ENCODE measurements at places on chromosomes 16 and 17.

GRCh38 chr16:72197545-72197944 is 25.6 kb upstream of the PMFBP1 start:
- peak; percentile 5 for DNase-seq

DNA sequence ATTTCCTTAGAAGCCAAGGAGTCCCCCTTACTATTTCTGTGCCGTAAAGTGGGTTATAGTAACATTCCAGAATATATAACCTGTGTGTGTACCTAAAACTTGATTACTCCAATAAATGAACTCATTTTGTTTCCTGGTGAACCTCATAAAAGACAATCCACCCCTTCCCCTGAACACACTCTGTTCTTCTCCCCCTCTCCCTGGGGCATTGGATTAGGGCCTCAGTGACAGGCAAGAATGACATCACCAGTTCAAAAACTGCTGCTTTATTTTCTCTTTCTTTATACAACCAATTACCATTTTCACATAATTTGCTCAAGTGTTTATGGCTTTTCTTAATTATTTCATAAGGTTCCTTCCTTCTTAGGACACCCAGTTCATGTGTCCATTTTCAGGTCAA is 17.4 kb downstream of the AARSD1 start:
- no peak for DNase-seq

DNA sequence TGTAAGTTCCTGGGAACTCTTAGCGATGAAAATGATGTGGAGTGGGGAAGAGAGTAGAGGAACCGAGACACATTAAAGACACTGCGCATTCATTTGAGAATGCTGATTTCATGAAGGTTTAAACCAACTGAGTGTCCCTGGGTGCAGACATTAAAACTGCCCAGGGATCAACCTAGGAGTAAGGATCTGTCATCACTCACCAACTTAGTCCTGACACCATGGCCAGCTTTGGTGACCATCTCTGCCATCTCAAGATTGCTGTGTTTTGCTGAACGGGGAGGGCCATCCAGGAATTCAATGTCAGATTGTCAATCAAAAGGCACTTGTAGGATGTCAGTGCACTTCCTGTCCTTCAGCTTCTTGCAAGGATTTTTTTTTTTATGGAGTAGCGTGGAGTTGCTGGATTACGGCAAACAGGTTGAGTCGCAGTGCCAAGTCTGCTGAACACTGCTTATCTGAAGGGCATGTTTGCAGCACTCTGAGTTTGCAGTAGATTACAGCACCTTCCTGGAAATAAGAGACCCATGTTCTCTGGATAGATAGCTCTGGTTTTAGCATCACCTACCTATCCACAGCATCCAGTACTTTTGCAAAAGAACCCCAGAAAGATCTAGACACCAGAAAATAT is 258.1 kb upstream of the IRX3 start:
- DNase-seq = no peak

DNA sequence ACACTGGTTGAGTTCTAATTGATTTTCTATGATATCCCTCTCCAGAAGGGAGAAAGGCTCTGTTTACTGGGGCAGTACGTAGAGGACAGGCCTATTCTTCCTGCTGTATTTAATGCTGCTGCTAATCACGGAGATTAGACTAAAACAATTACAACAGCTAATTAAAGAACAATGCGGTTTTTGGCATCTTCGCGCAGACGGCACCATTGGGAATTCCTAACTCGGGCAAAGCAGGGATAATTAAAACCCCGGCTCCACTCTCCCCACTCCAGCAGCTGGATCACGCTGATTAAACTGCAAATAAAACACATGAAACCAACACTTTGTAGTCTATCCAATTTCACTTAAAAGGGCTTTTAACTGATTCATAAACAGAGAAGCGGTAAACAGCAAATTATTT is 147.6 kb downstream of the XYLT1 start:
- no peak for DNase-seq

GRCh38 chr17:69326377-69327059 is 415 bp downstream of the ABCA5 start:
- peak; percentile 27 for DNase-seq

GRCh38 chr16:12732600-12732999 is 71.1 kb downstream of the CPPED1 start:
- DNase-seq = no peak

DNA sequence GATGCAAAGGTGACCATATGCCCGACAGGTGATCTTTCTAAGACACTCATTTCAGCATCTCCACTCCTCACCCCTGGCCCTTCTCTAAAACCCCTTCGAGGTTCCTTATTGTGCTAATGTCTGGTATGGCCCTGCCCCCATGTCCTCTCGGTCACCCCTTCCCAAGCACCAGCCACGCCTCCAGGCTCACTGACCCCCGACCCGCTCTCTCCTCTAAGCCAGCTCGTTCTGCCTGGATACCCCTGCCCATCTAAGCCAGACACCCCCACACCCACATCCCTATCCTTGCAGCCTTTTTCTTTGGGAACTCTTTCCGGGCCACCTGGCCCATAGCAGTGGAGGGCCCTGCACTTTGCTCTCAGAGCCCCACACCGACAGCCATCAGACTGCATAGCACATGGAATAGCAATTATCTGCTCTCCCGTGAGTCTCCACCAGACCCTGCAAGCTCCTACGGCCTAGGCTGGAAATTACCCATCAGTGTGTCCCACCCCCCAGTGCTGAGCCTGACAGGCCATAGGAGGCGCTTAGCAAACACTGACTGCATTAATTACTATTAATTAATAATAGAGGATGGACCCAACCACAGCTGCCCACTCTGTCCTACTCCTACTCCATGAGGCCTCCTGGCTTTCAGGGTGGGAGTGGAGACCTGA is 176.7 kb downstream of the TMEM132E start:
- DNase-seq = no peak

GRCh38 chr17:44865231-44865660 is 17.6 kb downstream of the HIGD1B start:
- DNase-seq = peak; percentile 51

DNA sequence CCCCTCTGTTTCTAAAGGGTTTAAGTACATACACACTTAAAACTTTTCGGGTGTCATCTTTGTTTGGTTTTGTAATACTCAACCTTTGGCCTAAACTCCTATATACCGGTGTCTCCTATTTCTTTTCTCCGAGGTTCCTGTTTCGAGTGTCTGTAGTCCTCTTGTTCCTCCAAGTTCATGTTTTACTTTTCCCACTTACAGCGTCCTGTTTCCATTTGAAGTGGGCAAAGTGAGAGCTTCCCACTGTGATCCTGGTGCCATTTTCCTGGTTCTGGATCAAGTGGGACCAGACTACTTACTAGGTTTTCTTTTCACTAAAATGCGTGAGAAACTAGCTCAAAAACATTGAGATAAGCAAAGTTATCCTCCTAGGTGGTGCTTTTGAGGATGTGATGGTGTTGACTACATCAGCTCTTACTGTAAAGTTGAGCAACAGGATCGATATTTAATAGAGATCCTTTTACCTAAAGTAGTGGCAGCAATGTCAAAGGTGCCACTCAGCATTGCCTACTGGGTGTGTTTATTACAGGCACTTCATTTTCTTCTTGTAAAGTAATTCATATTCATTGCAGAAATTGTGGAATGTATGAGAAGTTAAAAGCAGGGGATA is 1.3 kb downstream of the PSMD3 start:
- DNase-seq = no peak

- DNase-seq = no peak
Measured at GRCh38 chr16:67169011-67169451, 1.3 kb upstream of the NOL3 start.

GRCh38 chr17:75128694-75129505 is 2.6 kb downstream of the NT5C start:
- DNase-seq = no peak

GRCh38 chr17:7034955-7035590 is 742 bp upstream of the SLC16A13 start:
- no peak for DNase-seq

- no peak for DNase-seq
Measured at GRCh38 chr17:53390575-53390974, 432.2 kb upstream of the KIF2B start.

- no peak for DNase-seq
Measured at GRCh38 chr17:82073446-82073845, 7.8 kb upstream of the DUS1L start.

DNA sequence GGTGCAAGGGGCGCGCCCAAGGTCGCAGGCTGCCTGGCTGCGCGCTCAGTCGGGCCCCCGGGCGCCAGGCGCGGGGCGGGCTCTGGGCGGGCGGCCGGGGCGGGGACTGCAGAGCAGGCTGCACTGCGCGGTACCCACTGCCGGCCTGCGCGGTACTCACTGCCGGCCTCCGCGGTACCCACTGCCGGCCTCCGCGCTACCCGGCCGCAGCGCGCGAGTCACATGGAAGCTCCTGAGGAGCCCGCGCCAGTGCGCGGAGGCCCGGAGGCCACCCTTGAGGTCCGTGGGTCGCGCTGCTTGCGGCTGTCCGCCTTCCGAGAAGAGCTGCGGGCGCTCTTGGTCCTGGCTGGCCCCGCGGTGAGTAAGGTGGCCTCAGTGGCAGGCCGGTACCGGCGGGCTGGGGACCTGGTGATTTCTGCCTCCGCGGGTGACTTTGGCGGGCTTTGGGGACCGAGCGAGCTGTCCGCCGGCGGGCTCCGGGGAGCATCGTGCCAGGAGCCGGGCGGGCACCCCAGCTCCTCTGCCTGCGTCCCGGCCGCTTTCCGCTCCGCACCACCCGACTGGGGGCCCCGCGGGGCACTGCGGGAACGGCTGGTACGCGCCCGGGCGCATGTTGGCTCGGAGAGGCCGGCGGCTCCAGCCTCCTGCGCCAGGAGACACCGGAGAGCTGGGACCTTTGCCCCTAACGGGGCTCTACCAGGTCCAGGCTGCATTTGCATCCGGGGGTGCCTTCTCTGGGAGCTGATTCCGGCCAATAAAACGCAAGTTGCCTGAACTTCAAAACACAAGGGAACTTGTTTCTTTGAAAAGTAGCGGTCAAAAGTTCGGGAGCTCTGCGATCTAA is at the start of gene SLC47A1:
TSS of gene SLC47A1 (plus strand) at position 137 of the 844 bp plus-strand sequence. CDS start at position 223, 86 bp downstream.
- DNase-seq = peak; percentile 37

DNA sequence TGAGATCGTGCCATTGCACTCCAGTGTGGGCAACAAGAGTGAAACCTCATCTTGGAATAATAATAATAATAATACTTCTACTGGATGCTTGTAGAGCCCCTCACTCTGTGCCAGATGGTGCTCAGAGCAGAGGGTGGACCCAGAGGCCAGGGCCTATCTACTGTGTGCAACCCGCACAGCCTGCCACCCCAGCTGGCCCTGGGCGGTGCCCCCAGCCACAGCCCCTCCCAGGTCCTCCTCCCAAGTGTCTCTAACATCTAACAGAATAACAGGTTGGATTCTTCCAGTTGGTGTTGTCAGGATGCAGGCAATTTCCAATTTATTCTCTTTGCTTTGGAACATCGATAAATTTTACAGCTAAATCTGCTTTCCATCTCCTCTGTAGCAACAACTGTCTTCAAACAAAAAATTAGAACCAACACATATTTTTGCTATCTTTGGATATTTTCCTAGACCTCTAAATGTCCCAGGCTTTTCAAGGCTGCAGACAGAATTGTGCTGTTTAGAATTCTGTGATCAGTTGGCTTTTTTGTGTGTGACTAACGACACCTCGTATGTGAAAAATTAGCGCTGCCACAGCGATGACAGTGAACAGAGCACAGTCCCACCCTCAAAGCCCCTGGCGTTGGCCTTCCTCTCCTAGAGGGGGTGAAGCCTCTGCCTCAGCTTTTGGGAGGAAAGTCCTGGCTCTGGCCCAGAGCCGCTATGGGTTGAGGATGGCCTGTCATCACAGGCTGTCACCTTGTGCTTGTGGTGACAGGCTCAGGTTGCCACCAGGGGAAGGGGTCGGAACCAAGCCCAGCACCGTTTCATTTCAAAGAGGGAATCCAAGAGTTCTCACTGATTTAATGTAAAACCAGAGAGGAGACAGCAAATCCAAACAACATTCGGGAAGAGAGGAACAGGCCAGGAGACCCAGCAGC is 7.6 kb upstream of the EVPL start:
- no peak for DNase-seq

GRCh38 chr17:81192386-81193050 is 26.5 kb upstream of the AATK start:
- DNase-seq = no peak
